ENCODE measurements at places on chromosomes 2 and 18.

GRCh38 chr2:65754219-65754618, 321.8 kb upstream of the SPRED2 start:
- DNase-seq = no peak

DNA sequence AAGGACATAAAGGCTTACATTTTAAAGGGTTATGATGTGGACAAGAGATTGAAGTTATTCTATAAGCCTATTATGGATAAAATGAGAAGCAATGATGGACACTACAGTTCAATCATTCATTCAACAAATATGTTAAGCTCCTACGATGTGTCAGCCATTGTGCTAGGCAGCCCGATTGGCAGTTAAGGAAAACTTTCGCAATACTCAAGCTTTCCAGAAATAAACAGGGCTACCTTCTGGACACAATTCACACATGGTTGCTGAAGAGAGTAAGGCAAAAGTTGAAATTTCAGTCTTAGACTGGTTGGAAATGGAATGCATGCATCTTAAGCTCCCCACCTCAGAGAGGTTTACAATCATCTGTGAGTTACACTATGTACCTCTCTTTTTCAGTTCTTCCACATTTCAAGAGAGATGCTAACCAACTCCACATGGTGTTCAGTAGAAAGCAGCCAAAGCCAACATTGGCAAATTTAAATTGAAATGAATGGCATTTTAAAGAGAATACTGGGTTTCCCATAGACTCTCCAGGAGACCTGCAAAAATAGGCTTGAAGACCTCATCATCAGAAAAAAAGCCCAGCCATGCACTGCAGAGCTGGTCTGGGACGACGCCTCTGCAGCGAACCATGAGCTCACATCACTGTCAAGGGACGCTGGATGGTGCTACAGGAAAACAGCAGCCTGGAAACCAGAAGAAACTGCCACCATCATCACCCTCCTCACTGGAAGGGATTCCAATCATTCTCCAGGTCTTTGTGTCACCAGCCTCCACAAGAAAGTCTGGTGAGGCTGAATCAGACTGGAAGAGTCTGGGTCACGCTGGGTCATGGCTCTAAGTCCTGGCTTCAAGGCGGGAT, 276.3 kb downstream of the AFF3 start:
- no peak for DNase-seq

- no peak for DNase-seq
These were observed 109.4 kb upstream of the SERTAD2 start for GRCh38 chr2:64763126-64763525.

DNA sequence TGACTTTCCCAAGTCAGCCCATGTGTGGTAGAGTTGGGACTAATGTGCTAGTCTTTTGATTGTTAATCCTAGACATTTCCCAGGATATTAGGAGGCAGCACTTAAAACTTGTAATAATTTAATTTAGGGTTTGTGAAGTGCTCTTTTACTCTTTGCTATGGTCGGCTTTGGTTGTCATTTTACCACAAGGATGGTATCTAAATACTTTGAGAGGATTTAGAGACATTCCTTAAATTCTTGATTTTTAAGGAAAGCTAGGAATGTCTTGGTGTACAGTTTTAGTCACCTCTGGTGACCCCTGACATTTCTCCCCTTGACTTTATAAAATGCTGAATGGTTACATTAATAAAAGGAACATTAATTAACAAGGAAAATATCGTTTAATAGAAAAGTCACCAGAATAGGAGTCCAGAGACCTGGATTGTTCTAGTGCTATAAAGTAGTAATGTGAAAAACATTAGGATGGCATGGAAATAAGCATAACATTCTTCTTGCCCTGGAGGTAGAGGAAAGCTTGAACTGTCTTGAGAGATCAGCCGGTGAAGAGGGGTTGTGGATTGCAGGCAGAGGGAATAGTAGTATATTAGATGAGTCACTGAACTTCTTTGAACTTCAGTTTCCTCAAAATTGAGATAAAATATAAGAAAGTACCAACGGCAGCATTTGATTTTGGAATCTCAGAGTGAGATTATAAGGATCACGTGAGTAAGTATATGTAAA, 209.2 kb downstream of the MCFD2 start:
- DNase-seq = no peak

DNA sequence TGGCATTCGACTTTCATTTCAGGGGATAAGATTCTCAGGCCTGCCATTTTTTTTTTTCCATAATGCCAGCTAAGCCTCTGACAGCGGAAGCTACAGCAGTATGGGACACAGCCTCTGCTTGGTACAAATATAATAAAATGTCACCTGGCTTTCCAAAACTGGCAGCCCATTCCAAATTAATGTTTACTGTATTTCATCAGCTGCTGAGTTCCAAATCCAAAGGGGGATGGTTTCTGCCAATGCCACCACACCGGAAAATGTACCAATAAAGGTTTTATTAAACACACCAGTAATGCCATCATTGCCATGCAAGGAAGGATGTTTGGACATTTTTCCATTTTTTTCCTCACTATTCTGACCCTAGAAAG, 275.8 kb upstream of the CCDC68 start:
- DNase-seq = no peak

- no peak for DNase-seq
These were observed 234.9 kb upstream of the CDH2 start for GRCh38 chr18:28411806-28412205.

DNA sequence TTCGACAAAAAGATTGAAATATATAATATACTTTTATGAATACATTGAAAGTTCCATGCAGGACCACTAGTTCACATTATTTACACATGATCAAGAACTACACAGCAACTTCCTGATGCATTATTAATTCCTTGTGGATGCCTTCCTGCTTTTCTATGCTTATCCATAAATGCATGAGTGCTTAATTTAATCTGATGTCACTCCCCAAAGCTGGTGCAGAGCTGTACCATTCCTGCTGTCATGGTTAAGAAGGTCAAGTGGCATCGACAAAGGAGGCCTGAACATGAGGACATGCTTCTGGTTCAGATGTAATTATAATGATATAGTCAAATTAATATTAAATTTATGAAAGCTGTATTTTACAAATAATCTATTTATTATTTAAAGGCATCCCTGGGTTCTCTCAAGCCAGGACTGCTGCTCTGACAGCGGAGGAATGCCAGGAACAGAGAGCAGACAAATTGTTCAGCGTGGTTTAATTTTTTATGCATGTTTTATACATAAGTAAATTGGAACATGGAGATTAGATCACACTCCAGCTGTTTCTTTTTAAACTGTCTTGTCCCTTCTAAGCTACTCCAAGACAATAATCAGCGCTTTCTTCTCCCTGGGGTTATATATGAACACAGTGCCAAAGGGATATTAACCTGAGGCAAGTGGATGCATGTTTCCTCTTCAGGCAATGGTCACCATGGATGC, 307.3 kb upstream of the CNTNAP5 start:
- no peak for DNase-seq

DNA sequence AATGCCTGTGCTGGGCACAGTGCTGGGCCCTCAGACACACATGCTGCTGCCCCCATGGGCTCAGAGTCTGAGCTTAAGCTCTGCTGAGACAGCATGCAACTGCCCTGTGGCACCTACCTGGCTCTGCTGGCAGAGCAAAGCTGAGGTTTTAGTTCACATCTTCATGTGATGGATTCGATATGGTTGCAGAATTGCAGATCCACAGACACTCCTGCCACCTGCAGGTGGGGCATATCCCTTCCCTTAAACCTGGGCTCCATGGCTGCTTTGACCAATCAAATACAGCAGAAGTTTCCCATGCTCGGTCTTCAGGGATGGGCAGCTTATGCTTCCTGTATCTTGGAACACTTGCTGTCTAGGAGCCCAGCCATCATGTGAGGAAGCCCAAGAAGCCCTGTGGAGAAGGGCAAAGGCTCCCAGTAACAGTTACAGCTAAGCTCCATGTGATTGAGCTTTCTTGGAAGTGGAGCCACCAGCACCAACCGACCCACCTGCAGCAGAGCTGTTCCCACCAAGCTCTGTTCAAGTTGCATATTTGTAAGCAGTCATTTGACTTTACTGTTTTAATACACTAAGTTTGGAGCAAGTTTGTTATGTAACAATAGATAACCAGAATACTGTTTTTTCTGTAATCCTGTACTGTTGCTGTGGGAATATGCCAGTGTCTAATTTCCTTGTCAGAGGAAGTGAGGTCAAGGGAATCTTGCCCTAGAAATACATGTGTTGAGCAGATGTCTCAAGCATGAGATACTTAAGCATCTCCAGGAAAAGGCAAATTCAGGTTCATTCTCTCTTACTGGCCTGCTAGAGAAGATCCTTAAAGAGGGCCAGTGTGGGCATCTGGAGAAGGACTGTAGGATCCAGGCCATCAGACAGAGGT, 79.3 kb downstream of the SH3RF3 start:
- DNase-seq = no peak

DNA sequence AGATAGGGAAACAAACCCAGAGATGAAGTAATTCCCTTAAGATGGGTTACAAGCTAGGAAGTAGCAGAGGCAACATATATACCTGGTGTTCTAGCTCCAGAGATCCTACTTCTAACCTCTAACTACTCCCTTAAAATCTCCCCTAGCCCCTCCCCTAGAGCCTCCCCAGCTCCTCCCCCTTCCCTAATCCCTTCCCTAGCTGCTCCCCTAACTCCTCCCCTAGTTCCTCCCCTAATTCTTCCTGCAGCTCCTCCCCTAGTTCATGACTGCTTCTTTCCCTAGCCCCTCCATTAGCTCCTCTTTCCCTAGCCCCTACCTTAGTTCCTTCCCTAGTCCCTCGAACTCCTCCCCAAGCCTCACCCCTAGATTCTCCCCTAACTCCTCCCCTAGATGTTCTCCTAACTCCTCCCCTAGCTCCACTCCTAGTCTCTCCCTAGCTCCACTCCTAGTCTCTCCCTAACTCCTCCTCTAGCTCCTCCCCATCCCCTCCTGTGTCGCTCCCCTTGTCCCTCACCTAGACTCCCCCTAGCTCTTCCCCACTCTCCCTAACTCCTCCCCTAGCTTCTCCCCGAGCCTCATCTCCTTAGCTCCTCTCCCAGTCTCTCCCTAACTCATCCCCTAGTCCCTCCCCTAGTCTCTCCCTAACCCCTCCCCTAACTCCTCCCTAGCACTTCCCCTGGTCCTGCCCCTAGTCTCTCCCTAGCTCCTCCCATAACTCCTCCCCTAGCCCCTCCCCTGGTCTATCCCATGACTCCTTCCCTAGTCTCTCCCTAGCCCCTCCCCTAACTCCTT, 108.9 kb downstream of the CD226 start:
- DNase-seq = no peak

- DNase-seq = no peak
These were observed 103.4 kb downstream of the ALPK2 start for GRCh38 chr18:58525517-58525916.

- no peak for DNase-seq
These were observed 25.2 kb downstream of the KIAA2012 start for GRCh38 chr2:202098291-202098690.

GRCh38 chr2:34423301-34423700, 824.2 kb upstream of the FAM98A start:
- DNase-seq = no peak

GRCh38 chr2:204152616-204153015, 216.1 kb downstream of the ICOS start:
- no peak for DNase-seq

- no peak for DNase-seq
These were observed 157.1 kb downstream of the CLIP4 start for GRCh38 chr2:29272311-29272710.

DNA sequence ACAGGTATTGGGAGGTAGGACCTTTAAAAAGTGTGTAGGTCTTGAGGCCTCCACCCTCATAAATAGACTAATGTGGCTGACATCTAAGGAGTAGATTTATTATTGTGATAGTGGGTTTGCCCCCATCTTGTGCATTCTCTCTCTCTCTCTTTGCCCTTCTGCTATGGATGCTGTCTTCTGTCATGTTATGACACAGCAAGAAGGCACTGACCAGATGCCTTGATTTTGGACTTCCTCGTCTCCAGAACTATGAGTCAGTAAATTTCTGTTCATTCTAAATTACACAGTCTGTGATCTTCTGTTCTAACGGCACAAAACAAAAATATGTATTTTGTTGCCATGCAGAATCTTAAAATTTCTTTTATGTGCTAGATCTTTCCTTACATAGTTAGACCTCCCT, 66.9 kb downstream of the ATAD2B start:
- DNase-seq = no peak

DNA sequence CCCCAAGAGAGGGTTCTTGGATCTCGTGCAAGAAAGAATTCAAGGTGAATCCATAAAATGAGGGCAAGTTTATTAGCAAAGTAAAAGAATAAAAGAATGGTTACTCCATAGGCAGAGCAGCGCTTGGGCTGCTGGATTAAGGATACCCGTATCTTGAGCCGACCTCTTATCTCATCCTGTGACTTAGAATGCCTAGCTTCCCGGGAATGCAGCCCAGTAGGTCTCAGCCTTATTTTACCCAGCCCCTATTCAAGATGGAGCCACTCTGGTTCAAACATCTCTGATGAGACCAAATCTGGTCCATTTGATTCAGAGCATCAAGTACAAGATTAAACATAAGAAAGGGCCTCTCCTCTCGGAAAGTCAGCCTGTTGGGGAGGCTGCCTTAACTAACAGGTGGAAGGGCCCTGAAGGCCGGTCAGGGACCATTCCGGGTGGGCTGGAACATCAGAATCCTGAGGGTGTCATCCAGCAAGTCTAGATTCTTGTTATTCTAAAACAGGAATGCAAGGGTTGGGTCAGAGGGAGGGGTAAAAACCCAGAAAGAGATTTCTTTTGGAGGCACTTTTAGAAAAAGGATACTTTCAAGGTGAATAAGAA, 5.8 kb downstream of the PSD4 start:
- DNase-seq = no peak

GRCh38 chr2:191289049-191289448, 43.8 kb downstream of the MYO1B start:
- DNase-seq = no peak

- no peak for DNase-seq
These were observed 88.5 kb downstream of the RIF1 start for GRCh38 chr2:151498178-151498577.

DNA sequence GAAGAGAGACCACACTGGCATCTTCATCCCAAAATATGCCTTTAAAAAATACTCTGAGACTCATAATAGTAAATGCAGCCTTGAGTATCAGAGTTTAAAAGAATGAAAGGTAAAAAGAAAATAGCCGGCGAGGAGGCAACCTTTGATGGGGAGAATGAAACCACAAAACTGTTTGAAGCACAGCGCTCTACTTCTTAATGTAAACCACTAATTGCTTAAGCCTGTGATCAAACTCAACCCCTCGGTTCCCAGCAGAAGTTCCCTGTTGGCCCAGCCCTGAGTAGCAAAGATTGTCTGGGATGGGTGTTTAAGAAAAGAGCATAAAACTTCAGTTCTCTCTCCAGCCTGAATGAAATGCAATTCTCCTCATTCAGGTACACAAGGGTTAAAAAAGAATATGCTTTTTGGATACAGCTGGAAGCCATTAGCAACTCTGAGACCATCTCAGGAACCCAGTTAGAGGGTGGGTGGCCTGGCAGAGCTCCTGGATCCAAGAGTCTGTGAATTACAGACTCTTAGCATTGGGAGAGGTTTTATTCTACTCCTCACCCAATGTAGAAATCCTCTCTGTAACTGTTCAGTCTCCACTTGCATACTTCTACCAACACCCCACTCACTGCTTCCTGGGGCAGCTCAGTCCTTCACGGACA, 44.8 kb downstream of the VIT start:
- no peak for DNase-seq
